ENCODE measurements at places on chromosomes 1 and 21. TPM values are rescaled to one million over a fixed set of nuclear protein-coding genes. Genes with fewer than 3 reads are reported as not detected.
A peak's percentile ranks its signal among the peaks of the same experiment; 100 is the strongest.

GRCh38 chr1:101849356-101849755 lies 147.4 kb downstream of the OLFM3 start:
- H3K4me3 ChIP-seq, result no peak overlapping the region
- peaks cover 32% of the 10 kb centered on the region for H3K4me1 ChIP-seq
- peaks cover 2% of the 10 kb centered on the region for H3K27me3 ChIP-seq
- H3K36me3 ChIP-seq, result no peaks in the 10 kb centered on the region
- H3K27ac ChIP-seq, result no peak overlapping the region

- H3K27ac ChIP-seq, result no peak overlapping the region
- no peak for DNase-seq
- H3K4me1 ChIP-seq, result peaks cover 25% of the 10 kb centered on the region
- H3K4me3 ChIP-seq, result no peak overlapping the region
- no peaks in the 10 kb centered on the region for H3K27me3 ChIP-seq
Measured at GRCh38 chr1:198560161-198560560, 19.7 kb upstream of the ATP6V1G3 start.

GRCh38 chr1:42456754-42457089 lies 379 bp downstream of the PPCS start:
- no peak for DNase-seq
- peak overlapping the region; percentile 96 for H3K4me3 ChIP-seq
- peaks cover 20% of the 10 kb centered on the region for H3K4me1 ChIP-seq
- H3K36me3 ChIP-seq, result peaks cover 14% of the 10 kb centered on the region

DNA sequence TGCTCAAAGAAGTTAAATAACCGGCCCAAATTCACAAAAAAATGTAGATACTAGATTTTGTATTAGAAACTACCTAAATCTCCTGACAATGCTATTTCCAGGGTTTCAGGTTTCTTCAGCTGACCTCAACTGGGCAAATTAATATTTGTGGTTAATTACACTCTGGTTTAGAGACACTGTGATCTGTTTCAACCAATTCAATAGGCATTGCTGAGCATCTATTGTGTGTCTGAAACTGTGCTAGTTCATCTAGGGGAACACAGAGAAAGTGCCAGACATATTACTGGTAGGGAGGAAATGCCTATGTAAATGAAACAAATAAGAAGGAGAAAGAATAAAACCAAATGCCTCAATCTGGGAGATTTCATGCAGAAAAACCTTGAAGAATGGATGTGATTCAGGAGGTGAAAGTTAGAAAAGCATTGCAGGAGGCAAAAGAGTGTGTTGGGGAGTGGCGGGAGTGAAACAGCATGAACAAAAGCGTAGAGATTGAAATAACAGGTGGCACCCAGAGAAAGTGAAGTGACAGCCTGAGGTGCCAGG lies 51.3 kb upstream of the IVNS1ABP start:
- H3K27ac ChIP-seq, result no peak overlapping the region
- H3K4me1 ChIP-seq, result peaks cover 19% of the 10 kb centered on the region
- no peaks in the 10 kb centered on the region for H3K36me3 ChIP-seq
- no peaks in the 10 kb centered on the region for H3K27me3 ChIP-seq

- peaks cover 3% of the 10 kb centered on the region for H3K36me3 ChIP-seq
- no peak for DNase-seq
- no peaks in the 10 kb centered on the region for H3K27me3 ChIP-seq
- no peak overlapping the region for H3K4me3 ChIP-seq
Measured at GRCh38 chr1:76615253-76616035, 251.8 kb upstream of the ST6GALNAC5 start.

- H3K27me3 ChIP-seq, result no peaks in the 10 kb centered on the region
- no peak overlapping the region for H3K27ac ChIP-seq
- H3K4me3 ChIP-seq, result no peak overlapping the region
- no peaks in the 10 kb centered on the region for H3K4me1 ChIP-seq
- no peaks in the 10 kb centered on the region for H3K36me3 ChIP-seq
Measured at GRCh38 chr1:243980471-243980870, 70.6 kb upstream of the ZBTB18 start.

DNA sequence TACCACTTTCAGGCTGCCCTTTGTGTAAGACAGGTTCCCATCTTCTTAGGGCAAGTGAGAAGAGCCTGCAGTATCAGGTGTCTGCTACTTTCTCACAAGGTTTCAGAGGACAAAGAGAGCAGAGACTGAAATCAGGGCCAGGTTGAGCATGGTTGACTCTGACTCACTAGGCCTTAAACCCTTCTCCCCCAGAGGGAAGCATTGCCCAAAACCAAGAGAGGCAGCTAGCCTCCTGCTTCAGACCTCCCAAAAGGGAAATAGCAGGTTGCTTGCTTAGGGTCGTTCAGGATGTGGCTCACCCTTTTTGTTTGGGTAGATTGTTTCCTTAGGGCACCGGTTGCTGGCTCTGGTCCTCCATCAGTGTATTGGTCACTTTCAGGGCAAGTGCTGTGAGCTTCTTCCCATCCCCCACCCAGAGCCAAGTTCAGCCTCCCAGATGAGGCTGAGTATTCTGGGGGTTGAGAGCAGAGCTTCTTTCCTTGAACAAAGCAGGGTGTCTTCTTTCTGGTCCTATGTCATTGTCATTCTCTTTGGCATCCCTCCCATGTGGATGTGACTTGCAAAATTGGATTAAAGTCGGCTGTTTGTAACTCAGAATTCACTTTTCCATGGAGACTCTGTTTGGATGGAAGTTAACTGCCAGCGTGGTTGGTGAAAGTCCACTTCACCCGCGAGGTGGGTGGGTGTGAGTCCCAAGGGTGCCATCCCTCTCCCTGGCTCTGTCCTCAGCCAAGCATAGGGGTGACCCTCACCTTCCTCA lies 55.5 kb upstream of the GALNT2 start:
- H3K27me3 ChIP-seq, result peaks cover 18% of the 10 kb centered on the region
- H3K27ac ChIP-seq, result no peak overlapping the region
- no peaks in the 10 kb centered on the region for H3K4me1 ChIP-seq
- H3K36me3 ChIP-seq, result no peaks in the 10 kb centered on the region

DNA sequence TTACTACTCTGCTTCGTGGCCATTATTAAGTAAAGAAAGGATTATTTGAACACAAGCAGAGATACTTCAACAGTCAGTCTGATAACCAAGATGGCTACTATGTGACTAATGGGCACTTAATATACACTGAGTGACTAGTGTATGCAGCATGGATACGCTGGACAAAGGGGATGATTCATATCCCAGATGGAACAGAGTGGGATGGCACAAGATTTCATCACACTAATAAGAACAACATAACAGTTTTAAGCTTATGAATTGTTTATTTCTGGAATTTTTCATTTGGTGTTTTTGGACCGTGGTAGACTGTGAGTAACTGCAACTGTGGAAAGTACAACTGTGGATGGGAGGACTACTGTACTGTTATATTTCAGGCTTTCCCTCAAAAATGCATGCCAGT lies 9.4 kb downstream of the ZCCHC17 start:
- peaks cover 7% of the 10 kb centered on the region for H3K36me3 ChIP-seq
- no peak overlapping the region for H3K27ac ChIP-seq
- no peak overlapping the region for H3K4me3 ChIP-seq
- H3K27me3 ChIP-seq, result no peaks in the 10 kb centered on the region

GRCh38 chr21:36800734-36801133 lies 101.8 kb downstream of the SIM2 start:
- no peaks in the 10 kb centered on the region for H3K4me1 ChIP-seq
- no peak overlapping the region for H3K27ac ChIP-seq
- DNase-seq, result no peak
- H3K36me3 ChIP-seq, result peaks cover 22% of the 10 kb centered on the region

- no peak for DNase-seq
- H3K27me3 ChIP-seq, result peaks cover 1% of the 10 kb centered on the region
- H3K4me1 ChIP-seq, result peaks cover 25% of the 10 kb centered on the region
- peak within 1 kb of the TSS; percentile 59 for H3K27ac ChIP-seq
Measured at GRCh38 chr1:103108376-103109150, at the start of gene COL11A1. Gene COL11A1, minus strand, starts transcription at chr1:103108522. Its CDS starts 344 bp downstream, at chr1:103108178.

GRCh38 chr1:907611-908451 lies 15.9 kb upstream of the SAMD11 start:
- H3K4me1 ChIP-seq, result peaks cover 54% of the 10 kb centered on the region
- peak overlapping the region; percentile 8 for H3K4me3 ChIP-seq
- peaks cover 7% of the 10 kb centered on the region for H3K27me3 ChIP-seq
- peak overlapping the region; percentile 39 for H3K27ac ChIP-seq

Gene SLAMF1
- not detected for total RNA-seq

Gene SYNC
- 4.0 TPM for total RNA-seq

Gene NHLH1
- 0.32 TPM for total RNA-seq

Gene MAP3K21
- 6.4 TPM for total RNA-seq

Gene LRRN2
- total RNA-seq, result 3.3 TPM

Gene SPATA45
- total RNA-seq, result not detected

Gene FAM177B
- not detected for total RNA-seq

Gene ZNF669
- 17.7 TPM for total RNA-seq

Gene SLC16A4
- total RNA-seq, result 13.7 TPM
